ENCODE measurements at places on chromosomes 5 and 9.

DNA sequence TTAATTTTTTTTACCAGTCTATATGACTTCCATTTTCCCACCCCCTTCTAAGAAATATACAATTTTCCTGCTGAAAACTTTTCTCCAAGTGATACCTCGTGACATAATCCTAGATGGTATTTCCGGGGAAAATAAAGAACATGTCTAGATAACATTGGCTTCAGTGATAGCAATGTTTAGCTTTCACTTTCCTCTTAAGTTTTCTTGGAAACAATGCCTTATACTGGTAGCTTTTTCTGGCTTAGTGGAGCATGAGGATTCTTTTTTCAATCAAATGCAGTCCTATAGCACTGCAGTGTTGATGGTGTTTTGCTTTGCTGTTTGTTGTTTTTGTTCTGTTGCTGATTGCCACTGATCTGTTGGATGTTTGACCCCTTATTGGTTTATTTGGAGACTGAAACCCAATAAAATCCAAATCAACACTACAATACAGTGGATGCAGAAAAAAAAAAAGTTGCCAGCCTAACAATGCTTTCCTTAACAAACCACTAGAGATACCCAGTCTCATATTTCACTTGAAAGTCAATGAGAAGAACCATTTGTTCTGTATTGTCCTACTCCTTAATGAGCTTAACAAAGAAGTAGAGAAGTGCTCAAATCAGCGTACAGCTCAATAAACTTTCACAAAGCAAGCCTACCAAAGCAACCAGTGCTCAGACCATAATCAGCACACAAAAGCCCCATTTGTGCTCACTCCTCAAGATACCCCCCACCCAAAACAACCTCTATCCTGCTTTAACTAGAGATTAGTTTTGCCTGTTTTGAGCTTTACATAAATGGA lies 74.2 kb upstream of the GRAMD2B start:
- DNase-seq = no peak

DNA sequence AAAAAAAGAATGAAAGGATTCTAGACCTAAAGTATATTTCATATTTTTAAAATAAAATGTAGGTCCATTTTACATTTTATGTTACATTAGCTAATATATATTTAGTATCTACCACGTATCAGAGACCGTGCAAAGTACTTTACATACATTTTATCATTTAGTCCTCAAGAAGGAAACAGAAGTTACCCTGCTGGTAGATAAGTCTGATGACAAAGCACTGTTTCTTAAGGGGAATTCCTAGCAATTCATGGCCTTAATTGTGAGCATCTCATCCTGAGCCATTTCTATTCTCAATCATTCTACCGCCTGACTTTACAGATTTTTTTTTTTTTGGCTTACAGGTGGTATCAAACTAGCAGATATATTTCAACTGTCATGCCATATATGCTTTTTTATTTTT lies 367.7 kb downstream of the PRELID2 start:
- no peak for DNase-seq

GRCh38 chr5:14406554-14406849 lies 175.1 kb upstream of the OTULINL start:
- DNase-seq = no peak

DNA sequence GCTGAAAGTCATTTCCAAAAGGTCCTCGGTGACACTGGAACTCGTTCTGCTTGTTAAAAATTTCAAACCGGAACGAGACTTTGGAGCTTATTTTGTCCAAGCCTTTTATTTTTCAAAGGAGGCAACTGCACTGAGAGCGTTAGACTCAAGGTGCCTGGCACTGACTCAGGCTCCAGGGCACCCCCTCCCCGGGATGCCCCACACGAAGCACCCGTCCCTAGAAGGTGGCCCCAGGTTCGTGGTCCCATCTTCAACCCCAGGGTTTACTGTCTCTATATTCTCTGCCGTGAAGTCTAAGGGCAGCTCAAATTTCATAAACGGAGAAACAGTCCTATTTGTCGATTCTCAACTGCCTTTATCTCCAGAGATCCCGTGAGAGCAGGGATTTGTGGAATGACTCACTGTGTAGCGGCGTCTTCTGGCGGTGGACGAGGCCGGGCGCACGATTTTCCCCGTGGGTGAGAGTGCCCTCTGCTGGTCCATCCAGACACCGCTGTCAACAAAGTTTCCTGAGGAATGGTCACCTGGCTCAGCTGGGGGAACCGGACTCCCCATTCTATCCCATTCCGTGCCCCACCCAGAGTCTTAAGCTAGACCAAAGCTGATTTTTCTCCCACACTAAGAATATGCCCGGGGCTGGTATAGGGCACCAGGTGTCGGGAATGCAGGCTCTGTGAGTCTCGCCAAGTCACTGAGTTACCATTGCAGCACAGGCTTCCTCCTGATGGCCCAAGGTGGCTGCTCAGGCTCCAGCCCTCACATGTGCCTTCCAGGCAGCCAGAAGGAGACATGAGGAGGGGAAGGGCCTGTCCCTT lies 27.1 kb upstream of the SLC6A19 start:
- DNase-seq = peak; percentile 11

DNA sequence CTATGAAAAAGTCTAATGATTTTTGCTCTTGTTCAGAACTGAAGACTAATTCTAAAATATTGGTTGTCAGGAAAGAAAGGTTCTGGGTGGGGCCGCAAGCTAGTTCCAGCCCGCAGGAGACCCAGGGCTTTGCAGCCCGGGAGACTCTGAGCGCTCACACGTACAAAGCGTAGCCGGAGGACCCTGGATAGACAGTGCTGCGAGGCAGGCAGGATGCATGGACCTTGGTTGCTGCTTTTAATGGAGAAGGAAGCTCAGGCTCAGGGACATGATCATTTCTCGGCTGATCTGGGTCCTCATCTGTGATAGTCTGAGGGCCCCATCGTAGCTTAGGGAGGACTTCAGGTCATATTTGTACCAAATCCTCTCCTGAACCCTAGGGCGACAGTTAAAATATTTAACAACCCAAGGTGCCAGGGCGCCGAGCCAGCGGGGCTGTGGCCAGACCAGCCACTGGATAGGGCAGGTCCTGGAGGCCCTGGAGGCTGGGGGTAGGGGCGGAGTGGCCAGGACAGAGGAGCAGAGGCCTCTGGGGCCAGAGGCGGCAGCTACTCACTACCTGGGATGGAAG lies 70.1 kb upstream of the UNC5A start:
- peak; percentile 56 for DNase-seq

GRCh38 chr9:37976714-37977477 lies 73.0 kb upstream of the SLC25A51 start:
- no peak for DNase-seq

- no peak for DNase-seq
These were observed 153.2 kb downstream of the MELK start for GRCh38 chr9:36725777-36726356.

DNA sequence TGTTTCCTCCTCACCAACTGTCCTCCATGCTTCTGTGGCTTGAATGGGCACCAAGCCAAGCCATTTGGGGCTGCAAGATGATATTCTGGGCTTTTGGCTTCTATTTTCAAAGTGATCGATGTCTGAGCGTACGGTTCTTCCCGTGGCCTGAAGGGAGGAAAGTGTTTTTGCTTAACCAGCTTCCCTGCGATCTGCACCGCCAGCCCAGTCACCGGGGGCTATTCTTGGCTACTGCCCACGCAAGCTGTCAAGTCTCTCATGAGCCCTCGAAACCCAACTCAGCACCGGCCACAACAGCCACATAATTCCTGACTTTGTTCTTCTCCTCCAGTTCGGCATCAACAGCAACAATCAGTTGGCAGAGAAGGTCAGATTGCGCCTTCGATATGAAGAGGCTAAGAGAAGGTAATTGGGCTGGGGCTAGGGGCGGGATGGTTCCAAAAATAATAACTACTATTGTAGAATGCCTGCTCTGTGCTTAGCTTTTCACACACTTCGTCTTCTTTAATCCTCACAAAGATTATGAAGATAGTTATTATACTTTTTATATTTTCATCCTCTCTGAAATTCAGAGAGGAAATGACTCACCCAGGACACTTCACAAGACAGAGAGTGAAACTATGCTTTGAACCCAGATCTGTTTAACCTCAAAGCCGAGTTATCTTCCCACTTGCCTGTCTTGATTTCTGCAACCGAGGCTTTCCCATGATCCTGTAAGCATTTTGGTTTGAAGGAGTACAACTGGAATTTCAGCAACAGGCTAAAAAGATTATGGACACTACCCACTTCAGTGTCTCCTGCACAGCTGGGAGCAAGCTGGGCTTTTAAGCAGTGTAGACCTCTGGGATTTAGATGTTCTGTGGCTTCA lies 76.4 kb upstream of the RARS1 start:
- no peak for DNase-seq

DNA sequence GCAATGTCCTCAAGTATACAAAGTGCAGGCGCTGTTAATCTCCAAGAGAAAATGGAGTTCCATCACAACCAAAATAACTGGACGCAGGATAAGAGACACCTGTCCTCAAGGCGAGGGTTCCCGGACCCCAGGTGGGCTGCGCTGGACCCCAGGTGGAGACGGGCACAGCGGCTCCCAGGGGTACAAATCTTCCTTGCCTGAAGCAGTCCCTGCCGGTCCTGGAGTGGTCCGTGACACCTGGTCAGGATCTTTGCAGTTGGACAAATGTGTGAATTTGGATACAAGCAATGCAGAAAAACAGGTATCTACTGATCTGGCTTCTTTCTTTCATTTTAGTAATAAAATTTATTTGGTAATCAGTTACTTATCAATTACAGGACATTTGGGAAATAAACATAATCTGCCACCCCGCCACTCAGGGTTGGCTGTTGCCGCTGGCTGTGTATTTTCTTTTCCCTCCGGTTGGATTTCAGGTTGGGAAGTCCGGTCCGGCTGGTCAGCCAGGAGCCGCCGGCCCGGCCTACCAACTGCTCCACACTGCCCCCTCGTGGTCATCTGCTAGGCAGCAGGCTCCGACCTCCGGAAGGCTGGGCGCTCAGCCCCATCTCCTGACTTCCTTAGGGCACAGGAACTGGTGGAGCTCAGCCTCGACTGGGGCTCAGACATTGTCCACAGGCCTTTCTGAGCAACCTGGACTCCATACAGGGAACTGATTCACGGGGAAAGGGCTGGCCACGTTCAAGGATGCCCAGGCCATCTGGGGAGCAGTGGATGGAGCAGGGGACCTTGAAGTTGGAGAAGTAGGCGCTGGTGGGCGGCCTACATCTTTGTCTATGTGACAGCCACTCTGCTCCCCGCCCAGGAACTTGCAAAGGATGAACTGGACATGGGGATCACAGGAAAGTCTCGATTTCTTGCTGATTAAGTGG lies 43.4 kb downstream of the NXNL2 start:
- peak; percentile 63 for DNase-seq

DNA sequence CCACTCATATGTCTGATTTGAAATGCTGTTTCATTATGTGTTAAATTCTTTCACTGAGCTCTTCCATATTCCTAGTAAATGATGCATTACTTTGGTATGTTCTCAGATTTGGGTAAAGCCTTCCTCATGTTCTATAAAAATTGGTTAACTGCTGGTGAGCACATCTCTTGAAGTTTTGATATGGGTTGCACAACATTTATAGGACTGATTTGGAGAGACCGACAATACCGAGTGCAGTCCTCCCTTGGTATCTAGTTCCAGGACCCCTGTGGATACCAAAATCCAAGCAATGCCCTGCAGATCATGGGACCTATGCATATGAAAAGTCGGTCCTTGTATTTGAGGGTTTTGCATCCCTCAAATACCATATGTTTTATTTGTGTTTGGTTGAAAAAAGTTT lies 37.8 kb downstream of the WDR36 start:
- no peak for DNase-seq

DNA sequence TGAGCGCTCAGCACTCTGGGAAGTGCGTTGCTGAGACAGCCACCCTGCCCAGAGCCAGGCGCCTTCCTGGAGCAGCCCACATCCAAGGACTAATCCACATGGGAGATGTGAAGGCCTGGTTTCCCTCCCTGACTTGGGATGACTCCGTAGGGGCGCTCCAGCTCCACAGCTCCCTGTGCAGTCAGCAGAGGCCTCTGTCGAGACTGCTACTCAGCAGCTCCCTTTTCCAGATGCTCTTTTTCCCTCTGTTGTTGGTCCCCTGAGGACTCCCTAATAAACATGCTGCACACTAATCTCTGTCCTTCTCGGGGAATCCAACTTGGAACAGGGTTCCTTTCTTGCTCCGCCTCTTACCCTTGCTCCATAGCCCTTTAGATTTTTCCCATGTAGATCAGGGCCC lies 237.3 kb downstream of the ZSWIM6 start:
- DNase-seq = no peak

DNA sequence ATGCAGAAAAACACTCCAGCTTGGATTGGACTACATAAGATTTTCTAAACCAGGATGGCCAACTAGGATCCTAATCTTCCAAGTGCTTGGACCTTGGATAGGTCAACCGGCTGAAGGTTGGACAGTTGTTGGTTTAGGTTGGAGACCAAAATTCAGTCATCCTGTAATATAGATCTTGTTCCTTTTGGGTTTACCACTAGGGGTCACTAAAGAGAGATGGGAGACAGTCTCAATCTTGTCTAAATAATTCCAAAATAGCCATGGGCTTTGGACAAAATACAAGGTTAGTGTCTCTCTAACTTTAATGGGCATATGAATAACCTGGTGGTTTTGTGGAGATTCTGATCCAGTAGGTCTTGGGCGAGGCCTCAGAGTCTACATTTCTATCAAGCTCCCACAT lies 148.7 kb upstream of the ERCC6L2 start:
- DNase-seq = peak; percentile 78

DNA sequence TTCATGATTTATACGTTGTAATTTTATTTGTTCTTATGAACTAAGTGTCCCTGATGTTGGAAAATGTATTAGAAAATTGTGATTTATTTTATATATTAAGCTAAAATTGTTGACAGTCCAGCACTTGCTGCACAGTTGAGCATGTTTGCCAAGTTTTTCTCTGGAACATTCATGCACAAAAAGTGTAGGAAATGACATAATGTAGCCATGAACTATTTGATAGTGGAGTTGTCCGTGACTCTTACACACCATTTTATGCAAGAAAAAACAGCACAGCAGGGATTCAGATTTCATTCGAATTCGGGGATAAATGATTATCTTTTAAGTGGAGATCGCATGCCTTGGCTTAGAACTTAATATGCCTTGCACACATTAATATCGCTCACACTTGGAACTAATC lies 708.6 kb upstream of the WWC1 start:
- DNase-seq = no peak

DNA sequence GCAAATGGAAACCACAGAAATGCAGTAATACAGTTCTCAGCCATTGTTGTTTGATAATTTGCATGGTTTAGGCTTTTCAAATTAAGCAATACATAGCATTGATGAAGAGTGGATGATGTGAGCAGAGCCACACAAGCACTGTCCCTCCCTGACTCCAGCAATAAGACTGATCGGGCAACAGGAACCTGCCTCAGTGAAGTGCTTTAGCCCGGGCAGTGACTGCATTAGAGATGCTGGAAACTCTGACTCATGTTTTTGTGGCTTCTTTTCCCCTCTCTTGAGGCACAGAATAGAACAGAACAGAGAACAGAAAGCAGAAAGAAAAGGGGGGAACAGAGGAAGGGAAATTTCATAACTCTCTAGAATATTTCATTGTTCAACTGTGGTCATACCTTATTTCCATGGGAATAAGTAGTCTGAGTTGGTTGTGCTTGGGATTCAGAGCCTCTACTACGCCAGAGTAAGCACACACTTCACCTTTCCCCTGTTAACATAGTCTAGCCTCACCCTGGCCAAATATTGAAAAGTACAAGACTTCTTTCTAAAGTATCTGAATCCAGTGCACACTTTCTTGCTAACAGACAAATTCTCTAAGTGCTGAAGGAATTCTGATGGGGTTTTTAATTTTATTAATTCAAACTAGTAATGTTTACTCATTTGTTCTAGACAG lies 164.8 kb upstream of the VCAN start:
- DNase-seq = no peak

Data from G401 (cell line).